ENCODE measurements at places on chromosomes 6 and 20.
A peak's percentile ranks its signal among the peaks of the same experiment; 100 is the strongest.

DNA sequence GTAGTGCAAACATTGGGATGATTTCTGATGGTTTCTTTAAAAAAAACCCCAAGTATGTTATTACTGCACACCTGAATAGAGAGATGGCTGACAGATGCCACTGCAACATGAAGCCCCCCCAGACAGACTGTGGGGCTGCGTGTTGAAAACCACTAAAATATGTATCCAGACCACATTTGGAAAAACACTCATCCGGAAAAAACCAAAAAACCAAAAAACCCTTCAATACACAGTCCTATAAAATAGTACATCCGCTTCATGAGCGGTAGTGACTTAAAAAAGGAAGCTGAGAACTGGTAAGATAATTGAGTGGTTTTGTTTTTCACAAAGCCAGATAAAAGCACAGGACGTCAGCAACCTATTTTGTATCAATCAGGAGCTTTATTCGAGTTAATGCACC lies 47.1 kb upstream of the EDN3 start:
- DNase-seq, result no peak

DNA sequence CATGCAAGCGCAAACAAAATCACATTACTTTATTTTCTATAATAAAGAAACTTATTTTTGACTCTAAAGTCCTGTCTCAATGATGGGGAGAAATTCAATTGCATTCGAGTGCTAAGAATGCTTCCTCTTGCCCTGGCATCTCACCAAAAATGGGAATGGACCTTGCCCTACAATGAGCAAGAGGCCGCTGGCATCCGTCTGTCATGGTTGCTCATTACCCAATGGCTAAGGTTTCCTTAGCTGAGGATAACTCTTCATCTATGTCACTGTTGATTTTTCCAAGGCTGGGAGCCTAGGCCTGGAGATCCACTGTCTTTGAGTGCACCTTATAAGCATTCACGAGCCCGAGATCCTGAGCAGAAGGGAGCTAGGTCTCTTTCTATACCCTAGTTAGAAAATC lies 471.3 kb upstream of the NRSN1 start:
- peak; percentile 55 for DNase-seq

DNA sequence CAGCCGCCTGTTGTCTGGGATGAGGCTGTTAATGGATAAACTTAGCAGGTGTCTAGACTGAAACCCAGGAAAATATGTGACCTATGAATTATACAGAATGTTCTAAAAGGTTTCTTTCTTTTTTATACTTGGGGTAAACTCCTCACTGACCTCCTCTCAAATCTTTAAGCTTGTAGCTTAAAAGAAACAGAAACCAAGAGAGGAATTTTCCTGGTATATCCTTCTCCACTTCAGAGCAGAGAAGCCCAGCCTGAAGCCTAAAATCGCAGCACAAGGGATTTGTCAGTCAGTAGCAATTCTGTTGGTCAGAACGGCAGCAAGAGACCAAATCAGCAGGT lies 99.4 kb upstream of the RIPOR2 start:
- no peak for DNase-seq

DNA sequence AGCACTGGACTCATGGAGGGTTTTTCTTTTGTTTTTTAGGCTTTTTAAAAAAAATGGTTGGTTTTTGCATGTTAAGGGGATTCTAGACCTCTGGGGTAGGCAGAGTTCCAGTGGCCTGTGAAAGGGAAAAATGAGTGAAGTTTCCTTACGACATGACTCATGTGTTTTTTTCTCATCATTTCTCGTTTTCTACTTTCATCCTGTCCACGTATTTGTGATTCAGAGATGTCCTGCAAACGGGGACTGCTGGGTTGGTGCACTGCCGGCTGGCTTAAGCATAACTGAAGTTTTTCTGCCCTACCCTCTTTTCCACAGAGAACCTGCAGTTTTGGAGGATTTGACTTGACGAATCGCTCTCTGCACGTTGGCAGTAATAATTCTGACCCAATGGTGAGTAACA lies 182.3 kb downstream of the SASH1 start:
- no peak for DNase-seq

DNA sequence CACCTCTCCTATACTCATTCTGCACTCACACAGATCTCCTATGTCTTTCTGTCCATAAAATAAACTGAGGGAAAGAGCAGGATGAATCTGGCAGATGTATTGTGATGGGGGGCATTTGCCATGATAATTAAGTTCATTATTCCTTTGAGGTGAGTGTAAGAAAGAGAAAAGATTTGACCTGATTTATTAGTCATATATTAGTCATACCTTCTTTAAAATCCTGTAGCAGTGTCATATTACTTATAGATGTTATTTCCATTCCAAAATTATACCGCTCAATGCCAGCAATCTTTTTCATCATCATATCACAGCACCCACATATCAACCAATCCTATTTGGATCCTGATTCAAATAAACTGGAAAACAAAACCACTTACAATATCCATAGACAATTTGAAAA lies 733.3 kb upstream of the SLC35B3 start:
- DNase-seq, result no peak

DNA sequence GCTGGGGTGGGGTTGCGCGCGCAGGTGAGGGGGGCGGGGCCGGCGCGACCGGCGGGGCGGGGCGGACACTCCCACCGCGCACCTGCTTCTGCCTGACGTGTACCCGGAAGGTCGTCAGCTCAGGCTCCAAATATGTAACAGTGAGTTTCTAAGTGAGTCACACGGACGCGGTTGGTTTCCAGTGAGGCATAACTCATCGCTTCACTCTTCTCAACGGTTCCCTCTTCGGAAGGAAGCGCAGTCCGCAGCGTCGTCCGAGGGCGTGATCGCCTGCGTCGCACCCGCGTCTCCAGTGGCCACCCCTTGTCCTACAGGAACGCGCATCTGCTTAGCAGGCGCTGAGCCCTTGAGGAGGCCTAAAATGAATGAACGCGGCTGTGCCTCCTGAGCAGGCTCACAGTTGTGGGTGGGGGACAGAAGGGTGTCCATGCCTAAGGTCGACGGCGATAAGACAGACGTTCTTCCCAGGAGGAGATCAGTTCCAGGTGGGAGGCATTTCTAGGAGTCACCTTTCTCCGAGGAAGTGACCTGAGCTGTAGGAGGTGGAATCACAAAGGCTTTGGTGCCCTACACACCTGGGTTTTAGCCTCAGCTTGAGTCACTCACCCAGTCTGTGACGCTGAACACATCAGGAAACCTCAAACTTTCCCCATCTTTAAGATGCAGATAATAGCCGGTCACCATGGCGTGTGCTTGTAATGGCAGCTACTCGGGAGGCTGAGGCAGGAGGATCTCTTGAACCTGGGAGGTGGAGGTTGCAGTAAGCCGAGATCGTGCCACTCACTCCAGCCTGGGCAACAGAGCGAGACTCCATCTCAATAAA lies 50.9 kb upstream of the EZR start:
- DNase-seq, result no peak

DNA sequence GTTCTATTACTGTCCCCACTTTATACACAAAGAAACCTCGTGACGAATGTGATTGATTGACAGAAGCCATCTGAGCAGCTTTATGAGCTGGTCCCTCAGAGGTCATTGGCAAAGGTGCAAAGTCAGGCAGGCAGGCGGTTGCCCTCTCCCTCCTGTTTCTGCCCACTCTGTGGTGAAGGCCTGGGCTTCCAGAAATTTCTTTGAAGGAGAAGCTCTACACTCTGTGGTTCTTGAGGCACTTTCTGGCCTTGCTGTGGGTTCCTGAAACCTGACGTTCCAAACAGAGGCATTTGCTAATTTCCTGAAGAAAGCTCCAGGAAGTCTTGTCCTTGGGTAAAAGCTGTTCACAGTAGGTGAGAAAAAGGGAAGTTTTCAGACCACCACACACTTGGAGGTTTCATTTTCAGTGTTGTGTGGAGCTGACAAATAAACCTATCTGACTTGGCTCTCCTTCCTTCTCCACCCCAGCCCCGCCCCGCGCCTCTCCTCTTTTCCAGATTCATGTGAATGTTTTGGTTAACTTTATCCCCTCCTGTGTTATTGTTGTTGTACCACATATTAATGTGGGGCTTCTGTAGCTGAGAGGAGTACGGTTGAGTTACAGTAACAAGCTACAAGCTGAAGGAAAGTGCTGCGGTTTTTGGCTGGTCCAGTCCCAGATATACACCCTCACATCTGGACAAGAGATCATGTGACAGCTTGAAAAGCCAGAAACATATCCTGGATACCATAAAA lies 274.1 kb downstream of the CLIC5 start:
- DNase-seq, result peak; percentile 50

- DNase-seq, result no peak
These were observed 56.2 kb downstream of the LAMP5 start for GRCh38 chr20:9570612-9571011.

DNA sequence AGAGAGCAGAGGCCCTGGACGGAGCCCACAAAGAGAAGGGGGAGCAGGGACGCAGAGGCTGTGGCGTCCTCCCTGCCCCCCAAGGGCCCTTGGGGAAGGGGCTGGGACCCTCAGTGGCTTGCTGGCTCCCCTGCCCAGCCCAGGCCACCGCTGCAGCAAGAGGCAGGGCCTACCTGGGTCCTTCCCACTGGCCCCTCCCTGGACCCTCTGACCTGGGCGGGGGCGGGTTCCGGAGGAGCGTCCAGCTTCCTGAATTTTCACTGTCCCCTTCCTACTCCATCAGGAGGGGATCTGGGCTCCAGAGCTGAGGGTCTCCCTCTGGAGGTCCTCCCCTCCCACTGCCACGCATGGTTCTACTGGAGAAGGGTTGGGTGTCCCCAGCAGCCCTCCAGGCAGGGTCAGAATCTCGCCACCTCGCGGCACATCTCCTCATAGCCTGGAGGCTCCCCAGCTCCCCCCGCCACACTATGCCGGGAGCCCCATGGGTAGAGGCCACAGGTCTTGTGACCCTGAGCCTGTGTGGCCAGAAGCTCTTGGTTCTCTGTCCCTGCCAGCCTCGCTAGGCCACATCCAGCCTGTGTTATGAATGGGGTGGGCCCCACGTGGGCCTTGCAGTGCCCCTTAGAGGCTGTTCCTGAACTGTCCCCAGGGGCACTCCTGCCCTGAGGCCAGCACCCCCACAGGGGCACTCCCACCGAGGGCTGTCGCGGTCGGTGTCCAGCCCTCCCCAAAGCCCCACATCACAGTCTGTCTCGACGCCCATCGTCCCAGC lies 1.0 kb upstream of the SOX18 start:
- DNase-seq, result no peak

GRCh38 chr20:5848711-5849505 lies 98.7 kb downstream of the SHLD1 start:
- DNase-seq, result no peak

GRCh38 chr20:7736336-7736735 lies 203.9 kb downstream of the HAO1 start:
- no peak for DNase-seq

DNA sequence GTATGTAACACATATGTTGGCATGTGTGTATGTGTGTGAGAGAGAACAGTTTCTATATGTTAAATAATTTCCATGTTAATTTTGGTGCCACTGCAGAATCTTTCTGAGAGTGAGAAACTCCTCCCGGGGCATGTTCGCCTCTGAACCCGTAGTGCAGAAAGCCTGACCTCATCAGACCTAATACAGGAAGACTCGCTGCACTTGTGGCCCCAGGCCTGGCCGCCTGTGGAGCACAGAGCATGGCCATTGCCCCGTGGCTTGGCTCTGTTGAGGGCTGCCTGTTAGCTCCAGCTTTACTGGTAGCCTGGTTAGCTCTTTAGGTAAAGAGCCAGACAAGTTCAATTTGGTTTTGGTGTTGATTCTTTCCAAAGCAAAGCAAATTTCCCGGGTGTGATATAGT lies 25.5 kb downstream of the FARS2 start:
- DNase-seq, result no peak

GRCh38 chr20:8043687-8044282 lies 24.2 kb upstream of the TMX4 start:
- no peak for DNase-seq

DNA sequence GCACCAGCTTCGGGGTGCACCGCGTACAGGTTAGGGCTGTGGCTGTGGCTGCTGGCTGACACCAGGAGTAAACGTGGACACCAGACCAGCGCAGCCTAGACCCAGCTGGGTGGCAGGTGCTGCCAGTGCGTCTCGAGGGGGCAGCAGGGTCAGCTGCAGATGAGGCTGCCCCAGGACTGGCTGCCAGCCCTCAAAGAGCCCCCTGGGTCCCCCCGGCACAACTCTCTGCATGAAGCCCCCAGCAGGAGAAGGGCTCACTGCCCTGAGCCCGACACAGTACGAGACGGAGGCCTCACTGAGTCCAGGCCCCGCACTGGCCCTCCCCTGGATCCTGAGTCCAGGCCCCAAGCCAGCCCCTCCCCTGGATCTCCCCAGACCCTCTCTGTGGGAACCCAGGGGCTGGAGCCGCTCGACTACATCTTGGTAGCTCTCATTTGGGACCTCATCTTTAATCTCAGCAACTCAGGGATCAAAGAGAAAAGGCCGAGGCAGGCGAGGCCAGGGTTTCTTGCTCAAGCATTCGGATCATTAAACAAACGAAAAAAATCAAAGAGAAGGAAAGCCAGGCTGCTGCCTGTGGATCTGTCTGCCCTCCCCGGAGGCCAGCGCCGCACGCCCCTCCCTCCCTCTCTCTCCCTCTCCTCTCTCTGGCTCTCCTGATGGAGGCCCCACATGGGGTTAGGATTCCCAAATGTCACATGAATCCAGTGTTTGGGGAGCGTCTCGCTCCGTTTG lies 7.0 kb upstream of the NKAIN4 start:
- no peak for DNase-seq

- no peak for DNase-seq
These were observed 45.1 kb downstream of the FNDC1 start for GRCh38 chr6:159214281-159214680.

GRCh38 chr6:170098428-170099170 lies 192.3 kb downstream of the DLL1 start:
- DNase-seq, result no peak

DNA sequence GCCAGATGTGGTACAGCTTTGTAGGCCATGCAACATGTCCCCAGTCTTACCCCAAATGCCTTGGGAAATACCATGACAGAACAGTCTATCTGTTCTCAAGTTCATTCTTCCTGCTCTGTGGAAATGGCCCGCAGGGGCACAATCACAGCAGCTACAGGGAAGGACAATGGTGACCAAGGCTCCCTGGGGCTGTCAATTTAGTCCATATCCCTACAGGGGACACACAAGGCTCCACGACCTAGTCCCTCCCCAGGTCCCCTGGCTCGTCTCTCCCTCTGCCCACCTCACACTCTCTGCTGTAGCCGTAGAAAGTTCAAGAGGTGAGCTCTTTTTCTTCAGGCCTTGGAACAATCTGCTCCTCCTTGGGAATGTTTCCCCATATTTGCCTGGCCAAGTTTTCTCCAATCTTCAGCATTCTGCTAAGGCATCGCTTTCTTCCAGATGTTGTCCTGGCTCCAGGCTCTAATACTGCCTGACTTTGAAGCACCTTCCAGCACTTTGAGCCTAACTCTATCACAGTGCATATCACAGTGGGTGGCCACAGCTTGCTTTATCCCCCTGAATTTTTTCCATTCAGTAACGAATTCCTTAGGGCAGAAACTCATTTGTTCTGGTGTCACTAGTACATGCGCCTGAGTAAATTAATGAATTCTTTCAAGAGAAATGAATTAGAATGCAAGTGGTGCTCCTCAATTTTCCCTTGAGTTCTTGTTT lies 92.6 kb downstream of the MAP3K7 start:
- DNase-seq, result no peak
